CD4-positive, alpha-beta T cell treated with Interleukin-10 for 1 hour (primary cell): ENCODE measurements at places on chromosomes 7 and 10.
A peak's percentile ranks its signal among the peaks of the same experiment; 100 is the strongest.

- no peak for DNase-seq
These were observed 66.4 kb upstream of the ANK3 start for GRCh38 chr10:60456053-60456452.

GRCh38 chr7:98970016-98970615 is 91.8 kb downstream of the TRRAP start:
- DNase-seq, result no peak

DNA sequence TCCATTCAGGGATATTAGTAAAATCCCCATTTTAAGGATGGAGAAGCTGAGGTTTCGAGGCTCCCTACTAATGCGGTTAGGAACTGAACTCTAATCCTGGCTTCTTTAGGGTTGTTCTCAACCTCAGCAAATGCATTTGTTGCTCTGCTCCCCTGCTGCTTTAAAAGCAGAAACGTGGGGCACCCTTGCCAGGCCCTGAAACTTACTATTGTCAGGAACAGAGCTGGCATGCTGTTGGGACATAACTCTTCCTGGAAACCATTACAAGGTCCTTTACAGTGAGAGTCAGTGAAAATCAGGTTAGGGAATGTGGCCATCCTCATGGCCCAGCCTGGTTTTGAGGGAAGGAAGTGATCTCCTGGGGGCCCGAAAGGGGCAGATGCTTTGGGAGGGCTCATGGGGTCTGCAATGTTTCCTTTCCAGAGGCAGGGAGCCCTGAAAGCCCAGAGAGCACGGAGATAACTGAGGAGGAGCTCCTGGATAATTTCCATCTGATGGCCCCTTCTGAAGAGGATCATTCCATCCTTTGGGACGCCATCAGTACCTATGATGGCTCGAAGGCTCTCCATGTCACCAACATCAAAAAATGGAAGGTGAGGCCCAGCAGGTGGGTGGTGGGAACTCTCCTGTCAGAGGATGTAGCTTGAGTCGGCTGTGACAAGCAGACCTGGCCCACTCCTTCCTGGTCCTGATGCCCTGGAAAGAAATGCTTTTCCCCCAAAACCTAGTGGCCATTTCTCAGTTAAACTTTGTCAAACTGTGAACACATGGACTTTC is 2.0 kb downstream of the IGFBP1 start:
- no peak for DNase-seq

- no peak for DNase-seq
These were observed 163.5 kb upstream of the ZMIZ1 start for GRCh38 chr10:78905015-78905956.

GRCh38 chr10:55630491-55631056 is 730.5 kb downstream of the ZWINT start:
- no peak for DNase-seq

- no peak for DNase-seq
These were observed 5.9 kb upstream of the GPAM start for GRCh38 chr10:112189465-112189864.

DNA sequence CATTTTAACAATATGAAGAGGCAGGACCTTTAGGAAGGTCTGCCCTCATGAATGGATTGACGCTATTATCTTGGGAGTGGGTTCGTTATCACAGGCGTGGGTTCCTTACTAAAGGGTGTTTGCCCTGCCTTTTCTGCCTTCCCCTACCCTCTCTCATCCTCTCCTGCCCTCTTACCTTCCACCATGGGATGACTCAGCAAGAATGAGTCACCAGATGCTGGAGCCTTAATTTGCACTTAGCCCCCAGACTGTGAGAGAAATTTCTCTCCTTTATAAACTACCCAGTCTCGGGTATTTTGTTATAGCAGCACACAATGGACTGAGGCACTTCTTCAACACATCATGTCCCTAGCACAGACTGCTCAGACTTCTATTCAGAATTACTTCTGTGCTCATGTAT is 31.4 kb upstream of the ZNF32 start:
- no peak for DNase-seq

DNA sequence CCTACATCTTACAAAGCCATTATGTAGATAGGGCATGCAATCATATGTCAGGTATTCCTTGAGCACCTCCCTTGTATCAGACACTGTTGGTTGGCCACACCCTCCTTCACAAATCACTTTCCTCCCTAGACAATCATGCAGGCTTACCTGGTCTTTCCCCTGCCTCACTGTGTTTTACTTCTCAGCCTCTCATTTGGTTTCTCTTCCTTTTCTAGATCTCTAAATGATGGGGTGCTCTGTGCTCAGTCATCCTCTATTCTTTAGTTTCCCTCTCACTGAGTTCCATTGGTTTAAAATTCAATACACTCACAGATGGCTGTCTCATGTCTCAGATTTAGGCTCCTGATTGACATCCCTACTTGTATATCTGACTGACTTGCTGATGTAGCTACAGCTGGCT is 31.4 kb downstream of the ANK3 start:
- DNase-seq, result no peak

- peak; percentile 66 for DNase-seq
These were observed 1.4 kb upstream of the TSPAN15 start for GRCh38 chr10:69449841-69450240.
